ENCODE measurements at places on chromosomes 13 and 19.

- no peak for DNase-seq
Measured at GRCh38 chr19:309206-309565, 18.0 kb upstream of the PLPP2 start.

GRCh38 chr19:15469513-15470297 lies 5.4 kb upstream of the RASAL3 start:
- peak; percentile 44 for DNase-seq

DNA sequence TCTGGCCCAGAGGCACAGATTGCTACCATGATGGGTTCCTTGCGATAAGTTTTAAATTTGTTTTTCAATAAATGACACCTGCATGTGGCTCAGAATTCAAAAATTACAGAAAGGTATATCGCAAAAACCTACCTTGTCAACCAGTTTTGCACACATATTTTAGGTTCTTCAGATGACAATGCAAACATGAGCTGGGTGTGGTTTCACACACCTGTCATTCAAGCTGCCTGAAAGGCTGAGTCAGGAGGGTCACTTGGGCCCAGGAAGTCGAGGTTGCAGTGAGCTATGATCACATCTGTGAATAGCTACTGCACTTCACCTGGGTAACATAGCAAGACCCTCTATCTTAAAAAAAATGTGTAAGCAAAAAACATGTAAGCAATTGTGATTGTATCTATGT lies 56.1 kb downstream of the DNM2 start:
- no peak for DNase-seq

- DNase-seq: no peak
Measured at GRCh38 chr13:49550942-49551644, 34.3 kb downstream of the RCBTB1 start.
